Femur (tissue), 1 donor: ENCODE measurements at places on chromosomes 3 and 15.

GRCh38 chr15:68768321-68768720, 52.4 kb downstream of the ANP32A start:
- DNase-seq = no peak

- DNase-seq = no peak
Measured at GRCh38 chr15:71691081-71691457, 119.3 kb upstream of the NR2E3 start.

- peak; percentile 40 for DNase-seq
Measured at GRCh38 chr15:83846847-83847246, 192.9 kb downstream of the ADAMTSL3 start.

GRCh38 chr3:160612386-160613075, 47.2 kb upstream of the KPNA4 start:
- peak; percentile 39 for DNase-seq

- DNase-seq = no peak
Measured at GRCh38 chr3:4939276-4939675, 40.0 kb upstream of the BHLHE40 start.

- DNase-seq = peak; percentile 67
Measured at GRCh38 chr3:119652306-119653033, 7.9 kb downstream of the POPDC2 start.

- DNase-seq = peak; percentile 73
Measured at GRCh38 chr3:195895861-195896360, 12.4 kb downstream of the TNK2 start.
